ENCODE measurements at places on chromosomes 1 and 21.

DNA sequence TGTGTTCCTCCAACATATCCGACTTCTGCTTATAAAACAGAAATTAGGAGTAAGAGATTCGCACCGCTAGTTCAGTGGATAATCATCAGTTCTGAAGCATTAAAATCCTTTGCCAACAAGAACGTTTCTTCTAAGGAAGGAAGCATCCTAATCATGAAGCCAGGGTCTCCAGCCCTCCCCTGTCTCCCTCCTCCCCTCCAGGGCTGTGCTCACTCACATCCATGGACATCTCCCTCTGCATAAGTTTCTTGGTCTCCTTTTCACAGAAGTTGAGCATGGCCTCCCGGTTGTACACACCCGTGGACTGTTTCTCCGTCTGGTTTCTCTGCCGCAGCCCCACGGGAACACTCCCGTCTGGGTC is 505 bp downstream of the LMOD1 start:
- DNase-seq: no peak

- DNase-seq: no peak
Observed at GRCh38 chr21:46122237-46122671, 24.3 kb downstream of the COL6A2 start.

GRCh38 chr21:19461481-19462205 is 1058.1 kb upstream of the TMPRSS15 start:
- no peak for DNase-seq

- DNase-seq: no peak
Observed at GRCh38 chr1:10525208-10525607, 50.5 kb downstream of the PEX14 start.

- DNase-seq: no peak
Observed at GRCh38 chr1:4273243-4273642, 373.2 kb upstream of the C1orf174 start.

GRCh38 chr21:25561668-25562641 is 45.3 kb downstream of the MRPL39 start:
- DNase-seq: peak; percentile 77

GRCh38 chr21:35796844-35797243 is 263.5 kb downstream of the SETD4 start:
- no peak for DNase-seq

- no peak for DNase-seq
Observed at GRCh38 chr1:34928699-34929496, 552 bp downstream of the DLGAP3 start.

DNA sequence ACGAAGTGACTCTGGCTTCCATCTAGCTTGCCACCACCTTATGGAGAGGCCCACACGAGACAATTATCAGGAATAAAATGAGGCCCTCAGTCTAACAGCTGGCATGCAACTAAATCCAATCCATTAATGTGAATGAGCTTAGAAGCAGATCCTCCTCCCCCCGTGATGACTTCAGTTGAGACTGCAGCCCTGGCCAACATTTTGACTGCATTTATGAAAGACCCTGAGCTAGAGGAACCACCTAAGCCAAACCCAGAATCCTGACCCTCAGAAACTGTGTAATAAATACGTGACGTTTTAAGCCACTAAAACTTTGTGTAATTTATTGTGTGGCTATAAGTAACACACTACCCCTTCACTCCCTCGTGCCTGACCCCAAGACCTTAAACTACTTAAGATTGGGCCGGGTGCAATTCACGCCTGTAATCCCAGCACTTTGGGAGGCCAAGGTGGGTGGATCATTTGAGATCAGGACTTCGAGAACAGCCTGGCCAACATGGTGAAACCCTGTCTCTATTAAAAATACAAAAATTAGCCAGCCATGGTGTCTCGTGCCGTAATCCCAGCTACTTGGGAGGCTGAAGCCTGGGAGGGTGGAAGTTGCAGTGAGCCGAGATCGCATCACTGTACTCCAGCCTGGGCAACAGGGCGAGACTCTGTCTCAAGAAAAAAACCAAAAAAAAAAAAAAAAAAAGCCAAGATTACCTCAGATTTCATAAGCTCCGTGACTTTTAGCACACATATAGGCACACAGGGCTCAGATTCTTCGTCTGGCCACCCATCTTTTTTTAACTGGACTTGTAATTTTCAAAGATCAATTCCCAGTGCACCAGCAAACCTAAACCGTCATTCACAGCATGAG is 72.5 kb downstream of the ENAH start:
- DNase-seq: no peak

DNA sequence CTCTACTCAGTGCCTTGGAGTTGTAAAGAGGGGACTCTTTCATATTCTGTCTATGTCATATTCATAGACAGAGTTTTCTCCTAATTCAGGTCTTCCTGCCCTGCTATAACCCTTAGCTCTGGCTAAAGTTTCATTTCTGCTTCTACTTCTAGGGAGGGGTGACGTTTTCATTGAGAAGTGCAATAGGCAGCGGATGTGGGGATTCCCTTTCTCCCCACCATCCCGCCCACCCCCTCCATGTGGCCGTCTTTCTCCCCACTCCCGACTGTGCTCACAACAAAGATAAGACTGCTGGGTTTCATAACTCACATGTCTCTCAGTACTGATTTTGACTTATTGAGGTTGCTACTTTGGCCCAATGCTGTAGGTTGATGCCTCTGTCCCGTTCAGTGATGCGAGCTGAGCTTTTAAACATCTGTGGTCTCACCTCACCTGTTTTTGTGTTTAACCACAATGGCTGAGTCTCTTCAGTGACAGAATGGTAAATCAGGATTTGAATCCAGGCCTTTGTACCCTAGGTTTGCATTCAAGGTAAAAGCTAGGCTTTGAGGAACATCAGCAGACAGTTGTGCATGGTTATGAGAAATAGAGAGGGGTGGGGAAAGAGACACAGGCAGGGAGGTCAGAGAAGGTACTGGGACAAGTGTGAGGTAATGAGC is 7.8 kb upstream of the KIF14 start:
- peak; percentile 37 for DNase-seq

- no peak for DNase-seq
Observed at GRCh38 chr1:189513091-189513490, 964.6 kb downstream of the BRINP3 start.

- no peak for DNase-seq
Observed at GRCh38 chr1:19340387-19340937, 28.3 kb downstream of the SLC66A1 start.

GRCh38 chr1:110477041-110477440 is 26.1 kb downstream of the PROK1 start:
- no peak for DNase-seq

DNA sequence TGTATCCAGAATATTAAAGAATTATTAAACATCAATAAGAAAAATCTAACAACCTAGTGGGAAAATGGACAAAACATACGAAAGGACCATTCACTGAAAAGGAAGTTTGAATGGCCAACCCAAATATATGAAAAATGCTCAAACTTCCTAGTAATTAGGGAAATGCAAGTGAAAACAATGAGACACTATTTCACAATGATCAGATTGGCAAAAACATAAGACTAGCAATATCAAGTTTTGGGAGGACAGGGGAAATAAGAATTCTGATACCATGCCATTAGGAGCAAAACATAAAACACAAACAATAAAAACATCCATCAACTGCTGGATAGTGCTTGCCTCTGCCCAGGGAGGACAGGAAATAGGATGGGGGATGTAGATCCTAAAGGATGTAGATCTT is 14.3 kb downstream of the XCL2 start:
- no peak for DNase-seq

- DNase-seq: no peak
Observed at GRCh38 chr1:165894591-165894990, 67.2 kb downstream of the UCK2 start.

DNA sequence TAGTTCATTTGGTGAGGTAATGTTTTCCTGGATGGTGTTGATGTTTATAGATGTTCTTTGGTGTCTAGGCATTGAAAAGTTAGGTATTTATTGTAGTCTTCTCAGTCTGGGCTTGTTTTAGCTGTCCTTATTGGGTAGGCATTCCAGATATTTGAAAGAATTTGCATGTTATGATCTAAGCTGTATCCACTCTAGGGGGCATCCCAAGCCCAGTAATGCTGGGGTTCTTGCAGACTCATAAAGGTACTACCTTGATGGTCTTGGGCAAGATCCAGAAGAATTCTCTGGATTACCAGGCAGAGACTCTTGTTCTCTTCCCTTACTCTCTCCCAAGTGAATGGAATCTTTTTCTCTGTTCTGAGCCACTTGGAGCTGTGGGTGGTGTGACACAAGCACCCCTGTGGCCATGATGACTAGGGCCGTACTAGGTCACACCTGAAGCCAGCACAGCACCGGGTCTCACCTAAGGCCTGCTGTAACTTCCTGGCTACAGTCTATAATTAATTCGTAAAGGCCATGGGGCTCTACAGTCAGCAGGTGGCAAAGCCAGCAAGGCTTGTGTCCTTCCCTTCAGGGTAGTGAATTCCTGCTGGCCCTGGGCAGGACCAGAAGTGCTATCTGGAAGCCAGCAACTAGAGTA is 74.8 kb upstream of the PDE4B start:
- DNase-seq: no peak

GRCh38 chr1:245901037-245901436 is 606.0 kb downstream of the SMYD3 start:
- no peak for DNase-seq

- DNase-seq: no peak
Observed at GRCh38 chr1:35443768-35444518, 113.3 kb downstream of the KIAA0319L start.

DNA sequence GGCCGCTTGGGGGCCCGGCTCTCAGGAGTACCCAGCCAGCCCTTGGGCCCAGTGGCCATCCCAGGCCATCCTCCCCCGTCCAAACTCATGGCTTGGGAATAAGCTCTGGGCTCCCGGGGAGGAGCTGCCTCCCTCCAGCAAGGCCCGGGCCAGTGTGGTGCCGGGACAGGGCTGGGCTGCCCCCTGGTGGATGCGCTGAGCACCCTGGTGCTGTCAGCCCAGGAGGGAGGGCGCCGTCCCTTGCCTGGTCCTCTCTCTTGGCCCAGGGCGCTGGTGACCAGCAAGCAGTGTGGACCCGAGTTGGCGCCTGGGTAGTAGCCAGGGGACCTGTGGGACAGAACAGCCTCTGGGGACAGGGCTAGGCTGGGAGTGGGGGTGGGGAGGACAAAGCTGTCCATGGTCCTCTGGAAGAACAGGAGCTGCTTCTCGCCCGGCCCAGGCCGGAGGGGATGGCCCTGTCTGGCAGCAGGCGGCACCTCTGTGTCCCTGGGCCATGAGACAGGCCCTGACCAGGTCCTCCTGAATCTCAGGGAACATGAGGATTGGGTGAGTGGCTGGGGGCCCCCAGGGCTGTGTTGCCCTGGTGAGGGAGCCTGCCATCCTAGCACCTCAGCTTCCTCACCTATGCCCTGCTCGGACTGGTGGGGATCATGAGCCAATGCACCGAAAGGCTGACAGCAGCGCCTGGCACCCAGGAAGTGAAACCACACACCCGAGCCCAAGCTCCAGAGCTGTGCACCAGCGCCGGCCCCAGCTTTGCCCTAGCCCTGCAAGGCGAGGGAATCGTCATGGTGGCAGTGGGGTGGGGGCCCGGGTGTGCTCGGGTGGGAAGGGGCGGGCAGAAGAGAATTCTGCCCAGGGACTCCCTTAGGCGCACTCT is 9.4 kb downstream of the MORN1 start:
- peak; percentile 43 for DNase-seq

DNA sequence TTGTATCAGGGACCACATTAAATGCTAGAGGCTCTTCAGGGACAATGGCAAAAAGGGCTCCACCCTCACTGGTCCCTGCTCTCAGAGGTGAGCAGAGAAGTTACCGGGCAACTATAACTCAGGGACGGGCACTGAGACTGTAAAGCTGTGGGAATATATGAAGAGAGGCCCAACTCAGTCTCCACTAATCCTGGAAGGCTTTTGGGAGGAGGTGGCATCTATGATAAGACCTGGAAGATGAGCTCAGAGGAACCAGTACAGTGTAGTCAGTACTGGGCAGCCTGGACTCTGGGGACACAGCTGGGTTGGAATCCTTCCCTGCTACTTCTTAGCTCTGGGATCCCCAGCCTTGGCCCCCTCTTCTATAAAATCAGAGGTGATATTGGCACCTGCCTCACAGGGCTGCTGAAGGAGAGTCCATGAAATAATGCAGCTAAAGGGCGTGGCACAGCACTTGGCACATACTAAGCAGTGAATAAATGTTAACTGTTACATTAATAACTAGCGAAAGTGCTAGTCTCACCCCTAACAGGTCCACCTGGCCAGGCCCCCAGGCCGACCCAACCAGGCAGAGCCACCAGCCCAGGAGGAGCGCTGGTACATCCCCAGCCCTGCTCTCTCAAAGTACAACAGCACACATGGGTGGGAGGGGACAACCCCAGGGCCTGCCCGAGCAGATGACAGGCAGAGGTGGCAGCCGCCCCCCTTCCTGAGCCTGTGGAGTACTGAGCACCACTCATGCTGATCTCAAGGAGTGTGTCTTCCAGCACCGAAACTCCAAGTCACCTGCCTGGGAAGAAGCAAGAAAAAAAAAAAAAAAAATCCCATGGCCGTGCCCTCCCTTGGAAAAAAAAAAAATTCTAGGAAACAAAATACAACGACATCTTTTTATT is 62.7 kb downstream of the CASZ1 start:
- no peak for DNase-seq

Measured in activated CD8-positive, alpha-beta memory T cell treated with anti-CD3 and anti-CD28 coated beads for 4 hours (primary cell).